ENCODE measurements at places on chromosomes 7 and 10. TPM values are rescaled to one million over a fixed set of nuclear protein-coding genes. Genes with fewer than 3 reads are reported as not detected.

DNA sequence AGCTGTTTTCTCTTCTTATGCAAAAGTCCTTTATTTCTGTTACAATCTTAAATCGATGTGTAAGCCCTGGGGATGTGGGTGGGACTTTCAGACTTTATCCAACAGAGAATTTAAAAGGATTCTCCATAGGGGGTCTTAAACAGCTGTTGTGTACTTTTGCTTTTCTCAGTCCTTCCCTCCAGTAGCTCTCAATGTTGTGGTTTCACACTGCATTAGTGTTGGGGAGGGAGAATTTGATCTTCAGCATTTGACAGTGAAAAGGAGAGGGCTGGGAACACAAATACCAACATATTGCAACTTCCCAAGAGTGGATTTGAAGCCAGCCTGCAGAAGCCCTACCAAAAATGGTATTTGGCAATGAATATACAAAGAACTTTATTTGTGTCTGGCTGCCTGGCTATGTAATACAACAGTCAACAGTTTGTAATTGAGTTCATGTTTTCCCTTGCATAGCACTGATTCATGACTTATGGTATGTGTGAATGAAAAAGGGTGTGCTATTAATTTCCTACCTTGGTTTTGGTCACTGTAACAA is 80.1 kb upstream of the CAPZA2 start:
- peak; percentile 87 for DNase-seq
- H3K27me3 ChIP-seq = no peaks in the 10 kb centered on the region

Gene CDC14C
- 0.11 TPM for total RNA-seq

Gene PKD2L1
- not detected for total RNA-seq

GRCh38 chr10:76422769-76423168 is 991.3 kb downstream of the LRMDA start:
- H3K4me1 ChIP-seq = no peaks in the 10 kb centered on the region
- H3K4me3 ChIP-seq = no peak overlapping the region
- H3K27ac ChIP-seq = no peak overlapping the region
- H3K27me3 ChIP-seq = no peaks in the 10 kb centered on the region

- H3K4me3 ChIP-seq = no peak overlapping the region
- H3K4me1 ChIP-seq = no peaks in the 10 kb centered on the region
- no peaks in the 10 kb centered on the region for H3K36me3 ChIP-seq
These were observed 146.3 kb downstream of the SEMA3E start for GRCh38 chr7:83502636-83503035.

- H3K27ac ChIP-seq = no peak overlapping the region
- 0 out of 2 replicates have a peak, but pooled peaks cover 3% of the 10 kb centered on the region for H3K36me3 ChIP-seq
- DNase-seq = no peak
- H3K4me1 ChIP-seq = no peaks in the 10 kb centered on the region
- H3K4me3 ChIP-seq = no peak overlapping the region
These were observed 33.4 kb downstream of the MACROH2A2 start for GRCh38 chr10:70085975-70086613.

Gene FRAT1
- 1.8 TPM for total RNA-seq

GRCh38 chr7:125563964-125564529 is 634.4 kb upstream of the POT1 start:
- H3K4me3 ChIP-seq = no peak overlapping the region
- no peak for DNase-seq
- H3K36me3 ChIP-seq = no peaks in the 10 kb centered on the region
- no peaks in the 10 kb centered on the region for H3K4me1 ChIP-seq
- H3K27me3 ChIP-seq = no peaks in the 10 kb centered on the region

Gene LMOD2
- not detected for total RNA-seq

GRCh38 chr10:113879691-113880090 is 25.2 kb downstream of the NHLRC2 start:
- H3K27ac ChIP-seq = no peak overlapping the region
- H3K4me3 ChIP-seq = no peak overlapping the region
- H3K27me3 ChIP-seq = no peaks in the 10 kb centered on the region
- DNase-seq = no peak
- H3K4me1 ChIP-seq = no peaks in the 10 kb centered on the region

Gene KCNIP2
- total RNA-seq = not detected

DNA sequence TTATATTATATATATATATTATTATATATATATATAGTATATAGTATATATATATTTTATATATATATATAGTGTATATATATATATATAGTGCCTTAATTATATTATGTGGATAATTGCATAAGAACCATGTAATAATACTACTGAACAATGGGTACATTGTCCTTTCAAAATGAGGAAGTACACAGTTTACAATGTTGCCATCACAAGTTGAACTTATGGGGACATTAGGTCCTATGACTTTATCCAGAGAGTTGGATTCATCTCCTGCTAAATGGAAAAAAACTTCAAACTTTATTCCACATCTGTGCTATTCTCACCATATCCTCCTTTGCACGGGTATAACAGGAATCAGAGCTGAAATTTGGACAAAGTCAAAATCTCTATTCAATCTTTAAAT is 105.0 kb upstream of the AGR3 start:
- no peak overlapping the region for H3K27ac ChIP-seq
- no peaks in the 10 kb centered on the region for H3K27me3 ChIP-seq
- no peaks in the 10 kb centered on the region for H3K36me3 ChIP-seq
- H3K4me1 ChIP-seq = peaks cover 15% of the 10 kb centered on the region

DNA sequence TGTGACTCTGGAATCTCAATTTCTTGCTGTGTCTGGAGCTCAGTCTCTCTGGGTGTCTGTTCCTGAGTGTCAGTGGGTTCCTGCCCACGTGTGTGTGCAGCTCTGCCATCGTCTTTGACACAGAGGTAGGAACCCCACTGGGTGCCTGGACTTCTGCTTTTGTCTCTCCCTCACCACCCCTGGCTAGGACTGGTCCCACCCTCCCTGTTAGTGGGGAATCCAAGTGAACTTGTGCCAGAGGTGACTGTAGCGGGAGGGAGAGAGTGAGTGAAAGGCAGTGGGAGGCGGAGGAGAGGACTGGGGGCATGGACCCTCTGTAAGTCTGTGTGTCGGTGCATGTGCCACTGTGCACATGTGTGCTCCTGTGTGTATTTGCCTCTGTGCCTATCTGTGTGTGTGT is 299.9 kb upstream of the ZMIZ1 start:
- H3K4me3 ChIP-seq = no peak overlapping the region
- no peak for DNase-seq
- no peaks in the 10 kb centered on the region for H3K36me3 ChIP-seq

Gene CALD1
- total RNA-seq = 674 TPM

DNA sequence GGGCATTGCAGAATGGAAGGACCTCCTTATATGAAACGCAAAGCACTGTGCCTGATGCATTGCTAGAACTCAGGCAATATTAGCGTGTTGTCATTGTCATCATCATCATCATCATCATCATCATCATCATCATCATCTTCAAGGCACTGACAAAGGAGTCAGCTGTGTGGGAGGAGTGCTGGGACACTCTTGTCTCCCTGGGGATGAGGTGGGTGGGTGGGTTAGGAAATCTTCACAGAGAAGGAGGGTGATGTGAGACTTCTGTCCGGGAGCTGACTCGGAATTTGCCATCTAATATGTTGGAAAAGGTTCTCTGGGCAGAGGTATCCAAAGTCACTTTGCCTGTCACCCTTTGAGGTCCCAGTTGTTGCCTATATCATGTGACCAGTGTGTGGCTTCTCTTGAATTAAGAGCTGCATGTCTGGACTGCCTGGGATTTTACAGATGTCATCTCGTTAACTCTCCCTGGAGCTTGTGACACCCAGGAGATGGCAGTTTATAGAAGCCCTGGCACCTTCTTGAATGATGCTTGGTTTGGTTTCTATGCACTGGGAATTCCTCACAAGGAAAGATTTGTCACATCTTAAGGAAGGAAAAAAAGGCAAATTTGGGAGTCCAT is 7.1 kb downstream of the HTRA1 start:
- H3K36me3 ChIP-seq = no peaks in the 10 kb centered on the region
- peaks cover 34% of the 10 kb centered on the region for H3K4me1 ChIP-seq
- H3K27me3 ChIP-seq = no peaks in the 10 kb centered on the region
- peak overlapping the region; percentile 25 for H3K4me3 ChIP-seq
- H3K27ac ChIP-seq = peak overlapping the region; percentile 73

- H3K4me3 ChIP-seq = no peak overlapping the region
- no peaks in the 10 kb centered on the region for H3K27me3 ChIP-seq
- no peaks in the 10 kb centered on the region for H3K4me1 ChIP-seq
- no peaks in the 10 kb centered on the region for H3K36me3 ChIP-seq
- no peak overlapping the region for H3K27ac ChIP-seq
- no peak for DNase-seq
These were observed 147.2 kb downstream of the NSUN6 start for GRCh38 chr10:18504161-18504560.

Gene SH2D4B
- not detected for total RNA-seq

DNA sequence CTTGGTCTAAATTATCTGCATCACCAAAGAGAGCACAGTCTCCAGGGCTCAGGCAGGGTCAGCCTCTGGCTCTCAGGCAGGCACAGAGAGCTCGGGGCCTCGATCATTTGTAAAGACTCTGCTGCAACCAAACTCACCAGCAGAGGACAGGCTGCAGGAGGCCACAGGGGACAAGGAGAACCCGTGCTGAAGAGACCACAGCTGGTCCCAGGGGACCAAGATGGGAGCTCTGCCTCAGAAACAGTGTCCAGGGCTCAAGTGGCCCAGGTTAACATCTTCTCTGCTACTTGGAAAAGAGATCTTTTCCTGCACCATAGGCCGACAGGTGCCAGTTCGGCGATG is 543.2 kb downstream of the PTPRN2 start:
- no peaks in the 10 kb centered on the region for H3K36me3 ChIP-seq
- H3K4me1 ChIP-seq = no peaks in the 10 kb centered on the region
- H3K27ac ChIP-seq = no peak overlapping the region
- DNase-seq = no peak

Gene TSPAN33
- 0.76 TPM for total RNA-seq

Gene CRHR2
- total RNA-seq = not detected

DNA sequence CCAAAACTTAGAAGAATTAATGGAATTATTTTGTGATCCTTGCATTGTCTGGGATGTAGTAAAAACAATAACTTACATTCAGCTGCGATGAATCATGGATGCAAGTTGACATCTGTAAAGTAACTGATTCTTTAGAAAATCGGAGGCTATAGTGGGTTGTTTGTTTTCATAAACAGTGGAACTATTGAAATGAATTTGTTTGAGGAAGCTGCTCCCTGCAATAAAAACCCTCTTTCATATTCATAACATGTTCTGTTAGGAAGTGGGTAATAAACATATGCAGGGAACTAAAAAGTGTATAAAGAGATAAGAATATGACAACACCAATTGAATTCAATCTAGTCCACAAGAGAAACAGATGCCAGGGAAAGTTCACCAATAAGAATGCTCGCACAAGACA is 53.6 kb downstream of the AGMO start:
- peak; percentile 43 for DNase-seq
- no peak overlapping the region for H3K4me3 ChIP-seq
- H3K36me3 ChIP-seq = no peaks in the 10 kb centered on the region
- H3K4me1 ChIP-seq = 0 out of 2 replicates have a peak, but pooled peaks cover 7% of the 10 kb centered on the region
- H3K27me3 ChIP-seq = no peaks in the 10 kb centered on the region
- H3K27ac ChIP-seq = no peak overlapping the region

GRCh38 chr10:46096909-46097575 is 51.0 kb upstream of the MSMB start:
- H3K4me1 ChIP-seq = peaks cover 14% of the 10 kb centered on the region
- peak; percentile 5 for DNase-seq
- H3K27ac ChIP-seq = peak overlapping the region; percentile 25
- no peaks in the 10 kb centered on the region for H3K36me3 ChIP-seq

GRCh38 chr7:20417260-20417659 is 86.6 kb downstream of the ITGB8 start:
- no peak overlapping the region for H3K27ac ChIP-seq
- no peaks in the 10 kb centered on the region for H3K27me3 ChIP-seq
- H3K4me1 ChIP-seq = no peaks in the 10 kb centered on the region
- H3K36me3 ChIP-seq = no peaks in the 10 kb centered on the region
- DNase-seq = no peak

- H3K27ac ChIP-seq = no peak overlapping the region
- no peak for DNase-seq
- no peaks in the 10 kb centered on the region for H3K27me3 ChIP-seq
- H3K4me1 ChIP-seq = peaks cover 8% of the 10 kb centered on the region
These were observed 618.5 kb downstream of the INHBA start for GRCh38 chr7:41084381-41084780.

GRCh38 chr10:101029520-101030295 is 1.2 kb downstream of the PDZD7 start:
- H3K4me1 ChIP-seq = peaks cover 12% of the 10 kb centered on the region
- peak; percentile 36 for DNase-seq
- H3K27me3 ChIP-seq = no peaks in the 10 kb centered on the region

Gene CC2D2B
- not detected for total RNA-seq

Gene MEOX2
- not detected for total RNA-seq

GRCh38 chr10:91071786-91072185 is 148.7 kb upstream of the PCGF5 start:
- no peak overlapping the region for H3K4me3 ChIP-seq
- peaks cover 24% of the 10 kb centered on the region for H3K27me3 ChIP-seq
- no peaks in the 10 kb centered on the region for H3K4me1 ChIP-seq
- no peak overlapping the region for H3K27ac ChIP-seq

Gene TSPAN15
- not detected for total RNA-seq

Gene CDHR3
- 2.6 TPM for total RNA-seq

DNA sequence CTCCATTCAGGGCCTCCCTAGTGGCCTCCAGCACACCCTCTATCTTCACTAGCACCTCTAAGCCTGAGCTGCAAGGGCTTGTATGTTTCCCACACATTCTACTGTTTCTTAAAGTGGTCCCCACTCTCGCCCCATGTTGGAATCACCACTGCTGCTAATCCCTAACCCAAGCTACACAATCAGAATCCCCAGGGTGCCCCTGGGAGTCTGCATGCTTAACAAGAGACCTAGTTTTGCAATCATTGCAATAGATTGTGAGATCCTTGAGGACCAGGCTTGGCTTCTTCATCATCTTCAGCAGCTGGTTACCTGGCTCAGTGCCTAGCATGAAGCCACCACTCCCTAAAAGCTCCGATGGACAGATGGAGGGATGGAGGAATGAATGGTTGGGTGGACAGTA is 113.9 kb downstream of the MYOF start:
- no peaks in the 10 kb centered on the region for H3K27me3 ChIP-seq
- no peak overlapping the region for H3K4me3 ChIP-seq
- H3K36me3 ChIP-seq = peaks cover 91% of the 10 kb centered on the region
- H3K4me1 ChIP-seq = no peaks in the 10 kb centered on the region
- DNase-seq = no peak
- H3K27ac ChIP-seq = no peak overlapping the region

DNA sequence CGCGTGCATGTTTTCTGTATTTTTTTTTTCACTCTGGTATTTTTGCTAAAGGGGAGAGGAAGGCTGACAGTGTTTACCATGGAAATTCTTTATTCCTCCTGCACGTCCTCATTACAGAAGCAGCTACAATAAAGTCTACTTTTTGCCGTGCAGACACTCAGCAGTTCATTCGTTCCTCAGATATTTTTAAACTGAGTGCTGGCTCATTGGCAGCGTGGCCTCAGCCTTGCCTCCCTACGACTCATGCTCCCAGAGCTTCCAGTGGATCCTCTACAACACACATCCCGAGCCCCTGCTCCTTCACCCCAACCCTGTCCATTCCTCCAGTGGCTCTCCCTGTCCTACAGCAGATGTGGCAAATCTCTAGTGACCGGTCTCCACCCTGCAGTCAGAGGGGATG is 239.2 kb upstream of the ZMIZ1 start:
- H3K36me3 ChIP-seq = no peaks in the 10 kb centered on the region
- H3K4me3 ChIP-seq = no peak overlapping the region
- H3K4me1 ChIP-seq = peaks cover 20% of the 10 kb centered on the region
- H3K27ac ChIP-seq = peak overlapping the region; percentile 59

Gene SAP25
- not detected for total RNA-seq

Gene CACNB2
- total RNA-seq = 0.32 TPM

Gene NCOA4
- 164 TPM for total RNA-seq

GRCh38 chr10:53233749-53234148 is 461.2 kb upstream of the MBL2 start:
- no peak overlapping the region for H3K27ac ChIP-seq
- no peaks in the 10 kb centered on the region for H3K4me1 ChIP-seq
- no peaks in the 10 kb centered on the region for H3K36me3 ChIP-seq
- no peak for DNase-seq
- no peaks in the 10 kb centered on the region for H3K27me3 ChIP-seq
- H3K4me3 ChIP-seq = no peak overlapping the region

Data from GM23248 (cell line).